ENCODE measurements at places on chromosomes 3 and 15.

GRCh38 chr3:116077557-116077956 is 367.7 kb downstream of the LSAMP start:
- DNase-seq, result no peak

- DNase-seq, result no peak
Measured at GRCh38 chr15:64070965-64071851, 22.4 kb downstream of the CIAO2A start.

DNA sequence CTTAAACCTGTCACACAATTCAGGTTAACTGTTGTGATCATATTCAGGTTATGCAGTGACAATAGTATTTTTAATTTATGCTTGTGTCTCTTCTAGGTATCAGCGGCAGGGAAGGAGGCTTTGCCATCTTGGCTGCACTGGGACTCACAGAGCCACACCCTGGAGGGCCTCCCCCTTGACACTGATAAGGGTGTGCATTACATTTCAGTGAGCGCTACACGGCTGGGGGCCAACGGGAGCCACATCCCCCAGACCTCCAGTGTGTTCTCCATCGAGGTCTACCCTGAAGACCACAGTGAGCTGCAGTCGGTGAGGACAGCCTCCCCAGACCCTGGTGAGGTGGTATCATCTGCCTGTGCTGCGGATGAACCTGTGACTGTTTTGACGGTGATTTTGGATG is 23.6 kb upstream of the BSN start:
- no peak for DNase-seq

DNA sequence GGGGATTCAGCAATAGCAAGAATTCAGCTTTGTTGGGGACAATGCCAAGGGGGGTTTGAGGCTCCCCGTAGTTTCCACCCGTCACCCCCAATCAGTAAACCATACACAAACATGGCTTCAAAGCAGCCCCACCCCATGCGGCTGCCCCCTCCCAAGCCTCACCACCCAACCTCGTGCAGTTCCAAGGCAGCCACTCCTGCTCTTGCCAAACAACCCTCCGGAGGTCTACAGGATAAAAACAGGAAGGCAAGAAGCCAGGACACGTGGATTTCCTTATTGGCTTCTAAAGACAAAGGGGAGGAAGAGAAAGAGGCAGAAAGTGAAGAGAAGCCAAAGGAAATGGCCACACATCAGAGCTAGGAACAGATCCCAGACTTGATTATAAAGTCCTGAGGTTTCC is 121.1 kb downstream of the SHQ1 start:
- DNase-seq, result no peak

- no peak for DNase-seq
Measured at GRCh38 chr3:67684211-67684610, 29.8 kb upstream of the SUCLG2 start.

DNA sequence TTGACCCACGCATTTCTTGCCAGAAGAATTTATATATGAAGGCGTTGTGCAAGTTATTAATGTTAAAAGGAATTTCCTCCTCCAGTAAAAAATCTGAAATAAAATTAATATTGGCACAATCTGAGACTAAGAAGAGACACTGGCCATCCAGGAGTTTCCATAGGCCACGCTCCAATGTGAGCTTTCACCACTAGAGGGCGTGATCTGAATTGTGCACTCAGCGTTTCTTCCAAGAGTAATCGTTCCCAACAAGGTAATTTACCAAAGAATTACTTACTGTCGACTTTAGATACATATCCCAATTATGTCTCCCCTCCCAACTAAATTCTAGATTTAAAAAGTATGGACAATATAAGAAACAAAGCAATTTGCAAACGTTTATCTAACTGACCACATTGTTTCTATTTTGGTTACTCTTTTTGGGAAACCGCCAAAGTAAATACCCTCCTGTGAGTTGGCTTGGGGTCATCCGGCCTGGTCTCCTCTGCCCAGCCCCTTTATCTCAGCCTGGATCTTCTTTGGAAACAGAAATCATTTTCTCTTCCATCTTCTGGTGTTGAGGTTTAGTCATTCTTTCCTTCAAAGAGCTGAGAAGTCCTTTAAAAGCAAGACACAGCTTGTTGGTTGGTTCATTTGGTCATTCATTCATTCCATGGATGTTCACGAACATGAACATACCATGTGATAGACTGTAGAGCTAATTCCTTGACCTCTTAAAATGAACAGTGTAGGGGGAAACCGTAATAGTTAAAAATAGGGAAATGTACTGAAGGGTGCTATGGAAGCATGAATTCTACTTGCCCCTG is 26.2 kb downstream of the POLR2M start:
- no peak for DNase-seq

- DNase-seq, result no peak
Measured at GRCh38 chr3:194404365-194405140, 5.5 kb upstream of the GP5 start.

DNA sequence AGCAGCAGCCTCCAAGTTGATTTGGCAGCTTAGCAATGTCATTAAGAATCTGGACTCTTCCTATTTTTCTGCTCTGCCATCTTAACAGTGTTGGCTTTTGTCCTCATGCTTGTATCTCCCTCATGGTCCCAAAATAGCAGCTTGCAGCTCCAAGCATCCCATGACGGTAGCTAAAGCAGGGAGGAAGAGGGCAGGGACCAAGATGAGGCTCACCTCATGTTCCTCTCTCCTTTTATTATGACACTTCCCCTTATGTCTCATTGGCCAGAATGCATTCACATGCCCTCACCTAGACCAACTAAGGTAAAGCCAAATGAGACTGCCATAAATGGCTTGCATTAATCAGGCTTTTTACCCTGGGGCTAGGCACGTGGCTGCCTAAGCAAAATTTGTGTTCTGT is 382.4 kb downstream of the SHQ1 start:
- DNase-seq, result no peak

- no peak for DNase-seq
Measured at GRCh38 chr15:46315434-46315833, 680.6 kb downstream of the SQOR start.

DNA sequence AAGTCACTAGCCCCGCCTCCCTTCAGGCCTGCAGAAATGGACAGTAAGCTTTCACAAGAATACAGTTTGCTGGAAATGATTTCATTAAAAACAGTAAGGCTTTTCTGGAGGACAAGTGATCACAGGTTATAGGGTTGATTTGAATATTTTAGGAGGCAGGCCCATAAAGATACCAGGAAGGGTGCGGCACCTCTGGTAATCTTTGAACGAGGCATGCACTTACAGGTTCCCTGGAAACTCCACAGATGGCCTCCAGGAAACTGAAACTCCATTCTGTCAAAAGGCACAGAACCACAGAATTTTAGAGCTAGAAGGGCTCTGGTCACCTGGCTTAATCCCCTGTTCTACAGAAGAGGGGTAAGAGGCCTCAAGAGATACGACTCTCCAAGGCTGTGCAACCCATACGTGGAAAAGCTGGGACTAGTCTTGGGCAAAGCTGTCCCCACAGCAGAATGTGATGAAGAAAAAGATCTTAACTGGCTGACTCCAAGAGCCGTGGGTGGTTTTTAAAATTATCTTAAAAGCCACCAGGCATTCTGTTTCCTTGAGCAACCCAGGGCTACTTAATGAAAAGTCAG is 1.2 kb downstream of the STARD5 start:
- no peak for DNase-seq

GRCh38 chr3:186286114-186286513 is 75.9 kb downstream of the DGKG start:
- DNase-seq, result no peak

DNA sequence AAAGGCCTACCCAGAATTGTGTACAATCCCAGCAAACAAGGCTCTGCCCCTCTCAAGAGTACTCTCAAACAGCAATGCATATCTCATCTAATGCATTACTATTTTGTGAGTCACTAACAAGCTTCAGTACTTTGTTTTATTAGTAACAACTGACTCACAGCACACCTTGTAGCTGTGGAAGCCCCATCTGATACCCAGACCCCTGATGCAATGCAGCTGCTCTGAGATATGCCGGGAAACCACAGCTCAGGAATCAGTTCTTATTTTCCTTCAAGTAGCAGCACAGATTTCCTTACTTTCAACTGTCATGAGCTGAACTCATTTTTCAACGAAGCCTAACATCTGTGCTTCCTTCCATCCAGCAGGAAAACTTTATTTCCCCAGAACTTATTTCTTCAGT is 37.8 kb downstream of the CCNL1 start:
- no peak for DNase-seq

GRCh38 chr15:92906020-92906419 is 5.9 kb downstream of the CHD2 start:
- DNase-seq, result no peak

DNA sequence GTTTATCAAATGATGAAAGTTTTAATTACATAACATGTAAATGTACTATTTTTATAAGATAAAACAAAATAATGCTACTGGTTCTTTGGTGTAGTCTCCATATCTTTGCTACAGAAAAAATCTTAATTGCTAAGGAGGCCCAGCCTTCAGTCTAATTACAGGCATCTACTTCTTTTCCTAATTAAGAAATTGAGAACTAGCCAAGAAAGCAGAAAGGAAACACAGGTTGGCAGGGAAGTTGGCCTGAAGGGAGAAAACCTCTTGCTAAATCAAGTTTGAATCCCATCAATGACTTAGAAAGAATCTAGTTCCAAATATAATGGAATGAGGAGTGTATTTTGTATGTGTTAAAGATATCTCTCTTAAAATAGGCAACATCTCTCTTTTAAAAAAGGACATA is 212.4 kb upstream of the ARL6 start:
- DNase-seq, result no peak

- DNase-seq, result no peak
Measured at GRCh38 chr15:89112341-89112971, 24.2 kb downstream of the ABHD2 start.

DNA sequence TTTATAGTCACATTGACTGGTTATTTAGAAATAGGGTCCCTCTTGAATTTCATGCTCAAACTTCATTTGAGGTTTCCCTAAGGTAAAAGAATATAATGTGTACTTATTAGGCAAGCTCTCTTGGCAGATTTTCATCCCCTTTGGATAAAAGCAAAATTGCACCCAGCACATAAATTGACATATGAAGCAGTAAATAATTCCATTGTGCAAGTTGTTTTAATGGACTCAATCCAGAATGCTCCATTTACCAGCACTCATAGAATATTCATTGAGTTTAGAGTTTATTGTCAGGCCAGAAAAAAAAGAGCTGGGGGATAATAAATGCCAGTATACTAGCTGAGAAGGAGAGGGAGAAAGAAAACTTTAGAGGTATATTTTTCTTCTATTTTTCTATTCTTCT is 136.8 kb downstream of the TPRG1 start:
- DNase-seq, result no peak

DNA sequence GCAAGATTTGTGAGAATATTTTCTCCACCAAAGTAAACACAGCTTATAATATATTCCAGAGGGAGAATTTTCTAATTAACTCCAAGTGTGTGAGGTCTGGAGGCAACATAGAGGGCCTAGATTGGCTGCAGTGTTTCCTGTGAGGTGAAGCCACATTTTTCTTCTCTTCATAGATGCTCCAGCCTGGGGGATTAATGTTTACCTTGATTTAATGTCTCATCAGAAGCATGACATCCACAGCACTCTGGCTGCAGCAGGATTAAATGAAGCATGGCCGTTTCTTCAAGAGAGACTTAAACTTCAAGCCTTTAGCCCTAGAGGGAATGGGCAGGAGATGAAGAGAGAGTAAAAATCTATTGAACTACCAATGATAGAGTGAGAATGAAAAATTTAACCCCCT is 137.9 kb upstream of the ZBTB20 start:
- no peak for DNase-seq

DNA sequence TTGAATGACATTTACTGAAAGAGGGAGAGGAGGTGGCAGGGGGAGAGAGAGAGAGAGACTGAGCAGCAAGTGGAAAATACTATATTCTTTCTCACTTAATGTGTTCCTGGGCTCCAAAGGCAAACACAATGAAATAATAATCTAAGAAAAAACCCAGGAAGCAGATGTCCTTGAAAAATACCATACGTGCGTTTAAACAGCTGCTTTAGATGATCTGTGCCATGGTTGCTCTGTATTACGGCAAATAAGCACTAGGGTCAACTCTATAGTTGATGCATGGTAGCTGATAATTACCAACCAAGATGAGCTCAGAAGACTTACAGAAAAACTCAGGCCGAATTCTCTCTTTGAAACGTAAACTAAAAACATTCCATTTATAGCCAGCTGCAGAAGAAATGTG is 410.3 kb upstream of the TBL1XR1 start:
- DNase-seq, result no peak

GRCh38 chr3:114421204-114421603 is 127.4 kb downstream of the TIGIT start:
- no peak for DNase-seq

GRCh38 chr3:18124501-18124900 is 300.6 kb downstream of the SATB1 start:
- DNase-seq, result no peak

DNA sequence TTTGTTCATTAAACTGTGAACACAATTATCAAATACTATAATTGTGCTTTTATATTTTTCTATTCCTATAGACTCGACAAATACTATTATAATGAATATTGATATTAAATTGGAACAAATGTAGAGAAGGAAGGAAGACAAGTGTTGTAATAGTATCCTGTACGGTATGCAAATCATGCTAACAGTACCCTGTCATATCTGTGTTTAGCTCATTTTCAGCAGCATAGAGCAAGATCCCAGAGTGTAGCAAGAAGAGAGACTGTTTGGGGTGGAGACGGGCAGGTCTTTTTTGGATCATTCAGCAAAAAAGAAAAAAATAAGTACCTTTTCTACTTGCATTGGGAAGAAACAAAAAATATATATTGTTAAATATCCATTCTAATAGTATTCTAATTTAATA is 224.1 kb downstream of the TPRG1 start:
- DNase-seq, result no peak

GRCh38 chr3:128987302-128988100 is 6.4 kb downstream of the CFAP92 start:
- no peak for DNase-seq

DNA sequence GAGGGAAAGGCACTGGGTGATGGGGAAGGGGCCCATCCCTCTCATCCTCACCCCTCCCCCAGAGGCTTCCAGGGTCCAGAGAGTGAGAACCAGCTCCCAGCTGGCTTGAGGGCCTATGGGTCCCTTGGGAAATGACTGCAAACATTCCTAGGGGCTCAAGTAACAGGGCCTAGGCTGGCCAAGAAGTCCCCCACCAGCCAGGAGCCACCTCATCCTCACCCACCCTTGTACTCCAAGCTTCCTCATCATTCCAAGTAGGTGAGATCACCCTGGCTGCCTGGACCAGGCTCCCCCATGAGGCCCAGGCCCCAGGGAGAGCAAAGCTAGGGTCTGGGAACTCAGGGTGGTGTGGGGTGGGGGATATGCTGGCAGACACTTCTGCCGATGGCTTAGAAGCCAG is 14.8 kb downstream of the LOXL1 start:
- no peak for DNase-seq

- DNase-seq, result no peak
Measured at GRCh38 chr15:64634576-64635498, 140.6 kb downstream of the RBPMS2 start.

- no peak for DNase-seq
Measured at GRCh38 chr3:50483374-50483773, 20.1 kb downstream of the CACNA2D2 start.

GRCh38 chr3:47892286-47893040 is 89.5 kb downstream of the DHX30 start:
- DNase-seq, result no peak

- no peak for DNase-seq
Measured at GRCh38 chr3:15491143-15491542, 30.4 kb downstream of the COLQ start.
